Activated CD4-positive, alpha-beta T cell treated with anti-CD3 and anti-CD28 coated beads, Interleukin-2, amount 10 ng/mL, durations not matched to agents 7 days and 5 days (primary cell): ENCODE measurements at places on chromosomes 3 and 15.

GRCh38 chr3:10609134-10609533 lies 103.7 kb upstream of the ATP2B2 start:
- no peak for DNase-seq
- peaks cover 16% of the 10 kb centered on the region for H3K27me3 ChIP-seq
- H3K4me1 ChIP-seq: peaks cover 8% of the 10 kb centered on the region
- H3K36me3 ChIP-seq: no peaks in the 10 kb centered on the region

GRCh38 chr15:46636206-46636605 lies 1001.4 kb downstream of the SQOR start:
- no peak for DNase-seq
- no peak overlapping the region for H3K4me3 ChIP-seq
- no peaks in the 10 kb centered on the region for H3K27me3 ChIP-seq
- H3K4me1 ChIP-seq: no peaks in the 10 kb centered on the region
- no peaks in the 10 kb centered on the region for H3K36me3 ChIP-seq
- H3K27ac ChIP-seq: no peak overlapping the region

- no peaks in the 10 kb centered on the region for H3K36me3 ChIP-seq
- peaks cover 15% of the 10 kb centered on the region for H3K4me1 ChIP-seq
Observed at GRCh38 chr15:58302832-58303231, 129.0 kb upstream of the LIPC start.

GRCh38 chr3:136730595-136731273 lies 21.4 kb downstream of the STAG1 start:
- peaks cover 47% of the 10 kb centered on the region for H3K4me1 ChIP-seq
- H3K27me3 ChIP-seq: no peaks in the 10 kb centered on the region
- DNase-seq: no peak
- H3K4me3 ChIP-seq: no peak overlapping the region
- H3K27ac ChIP-seq: no peak overlapping the region

GRCh38 chr3:138461246-138461645 lies 26.8 kb downstream of the ESYT3 start:
- no peak for DNase-seq
- no peaks in the 10 kb centered on the region for H3K27me3 ChIP-seq
- H3K27ac ChIP-seq: no peak overlapping the region
- no peaks in the 10 kb centered on the region for H3K36me3 ChIP-seq

- H3K27ac ChIP-seq: no peak overlapping the region
- H3K27me3 ChIP-seq: no peaks in the 10 kb centered on the region
- H3K36me3 ChIP-seq: no peaks in the 10 kb centered on the region
Observed at GRCh38 chr3:55198554-55198953, 270.7 kb upstream of the LRTM1 start.

DNA sequence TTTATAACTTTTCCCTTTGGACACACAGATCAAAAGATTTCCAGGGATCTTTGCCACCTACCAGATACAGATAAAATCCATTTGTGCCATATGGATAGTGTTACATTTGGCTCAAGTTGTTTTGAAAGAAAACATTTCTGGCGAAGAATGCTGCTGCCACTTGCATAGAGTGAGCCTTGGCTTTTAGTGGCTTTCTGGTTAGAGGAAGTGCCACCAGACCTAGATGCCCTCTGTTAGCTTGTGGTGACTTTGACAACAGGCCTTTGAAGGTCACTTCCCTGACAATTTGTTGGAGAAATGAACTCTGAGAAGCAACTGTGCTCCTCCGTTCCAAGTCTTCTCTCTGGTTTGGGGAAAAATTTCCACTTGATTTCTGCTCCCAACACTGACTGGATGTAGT lies 158.0 kb downstream of the CHST2 start:
- no peaks in the 10 kb centered on the region for H3K36me3 ChIP-seq
- no peak overlapping the region for H3K4me3 ChIP-seq
- no peak overlapping the region for H3K27ac ChIP-seq
- DNase-seq: no peak
- H3K27me3 ChIP-seq: no peaks in the 10 kb centered on the region

DNA sequence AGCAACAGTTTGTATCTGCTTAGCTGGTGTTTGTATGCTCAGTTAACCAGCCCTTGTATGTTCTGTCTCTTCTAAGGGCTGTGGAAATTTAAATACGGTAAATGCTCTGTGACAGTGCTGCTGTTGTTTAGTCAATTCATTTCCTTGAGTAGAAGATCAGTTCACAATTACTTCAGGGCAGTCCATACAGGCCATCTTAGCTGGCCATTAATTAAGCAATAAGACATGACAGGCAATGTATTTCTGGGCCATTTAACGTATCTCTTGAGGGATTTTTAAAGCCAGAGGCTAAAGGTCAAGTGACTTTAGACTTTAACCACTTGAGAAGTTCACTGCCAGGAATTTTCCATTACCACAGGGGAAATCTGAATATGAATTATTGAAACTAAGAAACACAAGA lies 351.8 kb downstream of the ZIC1 start:
- no peaks in the 10 kb centered on the region for H3K4me1 ChIP-seq
- no peaks in the 10 kb centered on the region for H3K27me3 ChIP-seq
- no peak overlapping the region for H3K4me3 ChIP-seq
- no peak overlapping the region for H3K27ac ChIP-seq
- no peaks in the 10 kb centered on the region for H3K36me3 ChIP-seq
